ENCODE measurements at places on chromosomes 7 and 10.

GRCh38 chr7:119664601-119665000 is 608.4 kb upstream of the KCND2 start:
- DNase-seq = peak; percentile 1

DNA sequence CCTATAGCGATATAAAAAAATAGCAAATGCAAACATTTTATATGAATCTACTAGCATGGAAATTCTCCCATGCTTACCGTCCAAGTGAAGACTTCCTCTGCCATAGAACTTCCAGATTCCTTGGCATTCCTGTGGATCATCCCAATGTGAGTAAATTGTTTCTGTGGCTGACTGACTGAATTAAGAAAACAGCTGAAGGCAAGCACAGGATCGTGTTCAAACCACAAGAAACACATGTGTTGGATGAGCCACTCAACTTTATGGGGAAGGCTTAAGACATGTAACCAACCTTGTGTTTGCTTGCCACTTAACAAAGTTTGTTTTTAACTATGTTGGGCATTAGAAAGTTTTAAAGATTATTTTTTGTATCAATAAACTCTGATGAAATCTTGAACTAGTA is 2.6 kb upstream of the MYPN start:
- DNase-seq = no peak

DNA sequence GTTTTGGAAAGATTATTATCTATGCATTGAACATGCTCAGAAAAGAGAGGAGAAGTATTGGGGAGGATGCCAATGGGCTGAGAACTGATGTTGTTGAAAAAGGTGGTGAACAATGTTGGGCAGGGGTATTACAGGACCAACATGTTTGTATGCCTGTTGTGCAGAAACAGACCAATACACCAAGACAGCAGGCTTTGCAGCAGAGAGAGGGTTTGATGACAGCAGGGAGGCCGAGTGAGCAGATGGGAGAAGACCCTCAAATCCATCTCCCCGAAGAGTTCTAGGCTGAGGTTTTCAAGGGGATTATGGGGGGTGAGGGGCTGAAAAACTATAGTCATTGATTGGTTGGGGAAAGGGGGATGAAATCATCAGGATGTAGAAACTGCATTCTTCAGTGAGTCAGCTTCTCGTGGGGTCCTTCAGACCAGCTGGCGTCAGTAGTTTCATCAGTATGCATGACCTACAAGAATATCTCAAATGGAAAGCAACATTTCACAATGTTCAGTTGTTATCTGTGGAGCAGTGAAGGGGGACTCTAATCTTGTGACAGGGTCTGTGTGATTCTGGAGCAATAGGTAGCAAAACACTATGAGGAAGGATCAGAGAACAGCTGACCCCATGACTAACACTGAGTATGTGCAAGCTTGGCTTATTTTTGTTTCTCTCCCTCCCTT is 167.8 kb downstream of the BAMBI start:
- DNase-seq = no peak

- DNase-seq = no peak
Measured at GRCh38 chr10:77542710-77543259, 94.8 kb downstream of the KCNMA1 start.

- no peak for DNase-seq
Measured at GRCh38 chr10:108633046-108633445, 1290.3 kb downstream of the XPNPEP1 start.

GRCh38 chr7:110442381-110442837 is 648.5 kb upstream of the LRRN3 start:
- peak; percentile 22 for DNase-seq

- no peak for DNase-seq
Measured at GRCh38 chr10:5442990-5443370, 30.6 kb downstream of the NET1 start.

- no peak for DNase-seq
Measured at GRCh38 chr10:6059506-6059905, 2.7 kb downstream of the IL2RA start.

DNA sequence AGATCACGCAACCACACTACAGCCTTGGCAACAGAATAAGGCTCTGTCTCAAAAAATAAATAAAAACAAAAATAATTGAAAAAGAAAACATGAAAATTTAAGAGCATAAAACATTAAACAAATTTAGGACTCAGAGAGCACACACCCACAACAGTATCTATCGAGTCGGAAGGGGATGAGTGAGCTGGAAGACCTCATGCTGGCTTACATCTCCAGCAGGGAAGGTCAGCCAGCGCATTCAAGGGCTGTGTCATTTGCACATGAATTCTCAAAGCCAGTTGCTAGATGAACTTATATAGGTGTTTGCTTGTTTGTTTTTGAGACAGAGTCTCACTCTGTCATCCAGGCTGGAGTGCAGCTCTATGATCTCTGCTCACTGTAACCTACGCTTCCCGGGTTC is 50.3 kb downstream of the SRRM3 start:
- no peak for DNase-seq

DNA sequence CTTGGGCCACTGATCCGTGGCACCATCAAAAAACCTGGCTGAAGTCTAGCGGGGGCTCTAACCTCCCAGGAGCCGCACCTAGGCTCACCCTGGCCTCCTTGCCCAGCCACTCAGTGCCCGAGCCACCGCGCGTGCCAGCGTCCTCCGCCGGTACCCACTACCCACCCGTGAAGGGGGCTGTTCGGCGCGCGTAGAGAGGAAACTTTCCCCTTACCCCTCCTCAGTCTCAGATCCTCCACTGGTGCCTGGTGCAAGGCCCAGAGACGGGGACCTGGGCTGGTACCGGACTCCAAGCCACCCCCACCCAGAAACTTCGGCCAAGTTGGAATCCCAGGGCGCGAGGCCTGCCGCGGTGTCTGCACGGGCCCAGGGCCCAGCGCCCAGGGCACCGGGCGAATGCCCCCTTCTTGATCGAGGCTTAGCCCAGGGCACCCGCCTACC is 3.5 kb upstream of the EBF3 start:
- no peak for DNase-seq

- DNase-seq = no peak
Measured at GRCh38 chr7:86788948-86789347, 145.2 kb downstream of the GRM3 start.

- no peak for DNase-seq
Measured at GRCh38 chr7:80537091-80537490, 25.2 kb upstream of the GNAT3 start.

- no peak for DNase-seq
Measured at GRCh38 chr10:116001262-116001857, 271.6 kb downstream of the GFRA1 start.

GRCh38 chr7:82623812-82624211 is 180.2 kb upstream of the CACNA2D1 start:
- DNase-seq = no peak

DNA sequence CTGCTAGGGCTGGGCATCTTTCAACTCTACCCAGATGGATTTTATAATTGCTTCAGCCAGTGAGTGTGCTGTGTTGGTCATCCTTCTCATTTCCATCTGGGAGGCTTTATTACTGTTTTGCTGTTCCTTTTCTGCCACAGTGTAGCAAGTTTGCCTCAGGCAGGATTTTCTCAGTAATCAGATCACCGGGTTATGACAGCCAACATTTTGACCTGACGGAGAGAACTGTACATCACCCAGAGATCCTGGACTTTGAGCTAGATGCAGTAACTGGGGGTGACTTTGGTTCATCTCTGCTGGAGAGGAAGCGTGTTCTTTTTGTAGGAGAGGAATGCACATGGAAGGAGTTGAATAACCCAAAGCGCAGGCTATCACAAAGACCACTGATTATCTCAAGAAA is 111.8 kb upstream of the AGR3 start:
- DNase-seq = no peak

DNA sequence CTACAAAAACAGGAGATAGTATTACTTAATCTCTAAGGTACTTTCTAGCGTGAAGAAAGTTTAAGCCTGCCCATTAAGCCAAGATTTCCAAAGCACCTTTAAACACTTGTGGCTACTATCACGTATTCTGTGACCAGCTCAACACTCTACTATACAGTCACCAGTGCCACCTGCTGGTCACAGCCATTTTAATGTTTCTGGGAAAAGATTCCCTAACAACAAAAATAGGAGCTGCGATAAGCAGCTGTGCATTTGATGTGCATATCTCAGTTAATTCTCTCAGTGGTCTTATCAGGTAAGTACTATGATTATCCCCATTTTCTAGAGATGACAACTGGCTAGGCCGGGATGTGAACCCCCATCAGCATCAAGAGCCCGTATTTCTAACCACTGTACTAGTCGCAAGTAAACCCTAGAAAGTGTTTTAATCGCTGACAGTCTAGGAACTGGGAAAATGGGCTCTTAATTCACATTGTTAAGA is 860 bp downstream of the SEC31B start:
- DNase-seq = peak; percentile 49

- no peak for DNase-seq
Measured at GRCh38 chr10:58502956-58503355, 9.7 kb upstream of the BICC1 start.

DNA sequence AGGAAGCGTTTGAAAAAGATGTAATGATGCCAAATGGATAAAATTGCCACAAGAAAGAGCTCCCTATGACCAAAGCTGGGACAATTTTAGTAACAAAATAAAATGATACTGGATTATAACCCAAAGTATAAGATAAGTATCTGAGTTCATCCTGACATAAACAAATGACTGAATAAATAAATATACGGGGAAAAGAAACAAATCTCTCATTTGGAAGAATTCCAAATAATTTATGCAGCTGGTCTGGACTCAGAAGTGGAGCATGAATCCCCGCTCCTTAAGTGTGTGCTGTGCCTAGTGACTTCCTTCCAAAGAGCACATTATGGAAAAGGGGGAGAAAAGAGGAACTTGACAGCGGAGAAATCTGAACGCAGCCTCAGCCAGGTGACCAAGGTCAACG is 186.2 kb downstream of the RAMP3 start:
- DNase-seq = no peak

- no peak for DNase-seq
Measured at GRCh38 chr10:9781666-9782065, 1236.0 kb upstream of the CELF2 start.

- no peak for DNase-seq
Measured at GRCh38 chr7:134016942-134017303, 110.2 kb upstream of the LRGUK start.

- DNase-seq = no peak
Measured at GRCh38 chr7:21927693-21928092, 18.0 kb downstream of the CDCA7L start.

GRCh38 chr7:65002972-65003585 is 3.4 kb downstream of the ERV3-1 start:
- no peak for DNase-seq

- peak; percentile 77 for DNase-seq
Measured at GRCh38 chr10:132392811-132393694, 3.9 kb upstream of the PWWP2B start.

GRCh38 chr10:14023673-14024328 is 306.9 kb downstream of the FRMD4A start:
- DNase-seq = no peak

- DNase-seq = no peak
Measured at GRCh38 chr7:1112109-1112508, 24.2 kb downstream of the GPER1 start.
